ENCODE measurements at places on chromosomes 4 and X.

- DNase-seq, result no peak
Observed at GRCh38 chr4:74627504-74627903, 166.8 kb downstream of the BTC start.

DNA sequence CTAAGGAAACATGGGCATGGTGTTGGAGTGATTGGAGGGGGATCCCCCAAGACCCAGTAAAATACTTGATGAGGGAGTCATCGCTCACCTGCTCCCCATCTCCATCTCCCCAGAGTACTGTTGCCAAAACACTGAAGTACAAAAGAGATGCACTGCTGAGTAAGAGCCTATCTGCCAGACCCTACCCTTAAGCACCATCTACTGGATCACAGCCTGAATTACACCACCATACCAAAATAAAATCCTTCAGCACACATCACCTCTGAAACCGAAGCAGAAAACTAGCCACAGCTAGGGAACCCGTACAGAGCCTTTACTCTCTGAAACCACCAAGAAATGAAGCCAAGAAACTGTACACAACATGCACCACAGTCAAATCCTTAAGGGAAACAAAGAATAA, 466.3 kb upstream of the ACTRT1 start:
- DNase-seq, result peak; percentile 3

- DNase-seq, result no peak
Observed at GRCh38 chr4:64359489-64359888, 49.8 kb downstream of the TECRL start.

- peak; percentile 30 for DNase-seq
Observed at GRCh38 chrX:118536687-118537461, 41.3 kb downstream of the DOCK11 start.

DNA sequence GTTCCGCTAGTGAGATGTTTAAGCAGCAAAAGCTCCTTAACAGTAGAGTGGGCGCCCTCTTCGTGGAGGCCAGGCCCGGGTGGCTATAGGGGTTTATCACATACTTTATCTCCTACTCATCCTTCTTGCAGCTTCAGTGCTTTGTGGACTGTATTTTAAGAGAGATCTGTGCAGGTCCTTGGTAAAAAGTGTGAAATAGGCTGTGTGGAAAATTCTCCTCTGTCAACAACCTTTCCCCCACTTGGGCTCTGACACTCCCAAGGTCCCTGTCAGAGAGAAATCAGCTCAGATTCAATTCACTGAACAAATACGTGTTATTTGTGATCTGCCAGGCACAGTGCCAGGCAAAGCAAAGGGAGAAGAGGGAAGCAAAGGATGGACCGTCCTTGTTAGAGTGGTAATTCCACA, 214.3 kb upstream of the PPARGC1A start:
- peak; percentile 76 for DNase-seq

GRCh38 chr4:89723096-89723495, 113.9 kb downstream of the SNCA start:
- no peak for DNase-seq

- no peak for DNase-seq
Observed at GRCh38 chr4:53598901-53599300, 7.6 kb upstream of the LNX1 start.

Data from fibroblast of mammary gland (primary cell).